Germinal center (tissue), 1 donor: ENCODE measurements at places on chromosomes 13 and 19.

- DNase-seq: no peak
These were observed 350.1 kb downstream of the PCDH9 start for GRCh38 chr13:66879988-66880387.

DNA sequence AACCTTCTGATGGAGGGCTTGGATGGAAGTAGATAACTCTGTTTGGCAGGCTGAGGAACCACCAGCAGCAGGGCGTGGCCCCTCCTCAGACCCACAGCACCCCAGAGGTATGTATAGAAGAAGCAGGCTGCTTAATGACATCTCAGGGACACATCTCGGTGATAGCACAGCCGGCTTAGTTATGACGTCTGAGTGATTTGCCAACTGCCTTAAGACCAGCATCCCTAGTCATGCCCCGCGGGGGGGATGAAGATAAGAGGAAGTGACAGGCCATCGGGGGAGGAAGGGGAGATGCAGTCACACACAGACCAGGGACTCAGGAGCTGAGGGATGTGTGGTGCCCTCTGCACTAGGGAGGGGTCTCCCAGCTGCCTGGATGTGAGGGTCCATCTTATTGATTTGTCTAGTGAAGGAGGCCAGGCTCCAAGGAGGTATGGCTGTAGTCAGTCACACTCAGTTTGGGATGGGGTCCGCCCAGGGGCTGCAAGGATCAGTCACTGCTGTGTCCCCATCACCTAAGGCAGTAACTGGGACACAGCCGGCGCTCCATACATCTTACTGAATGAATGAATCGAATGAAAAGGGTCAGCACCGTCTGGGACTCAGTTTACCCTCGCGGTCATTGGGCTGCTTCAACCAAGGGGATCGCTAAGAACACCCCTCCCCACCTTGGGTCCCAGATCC is 19.2 kb upstream of the ERCC1 start:
- peak; percentile 62 for DNase-seq

GRCh38 chr19:45883881-45884681 is 1.9 kb downstream of the IRF2BP1 start:
- DNase-seq: no peak

GRCh38 chr13:35219021-35219420 is 257.5 kb downstream of the MAB21L1 start:
- no peak for DNase-seq

DNA sequence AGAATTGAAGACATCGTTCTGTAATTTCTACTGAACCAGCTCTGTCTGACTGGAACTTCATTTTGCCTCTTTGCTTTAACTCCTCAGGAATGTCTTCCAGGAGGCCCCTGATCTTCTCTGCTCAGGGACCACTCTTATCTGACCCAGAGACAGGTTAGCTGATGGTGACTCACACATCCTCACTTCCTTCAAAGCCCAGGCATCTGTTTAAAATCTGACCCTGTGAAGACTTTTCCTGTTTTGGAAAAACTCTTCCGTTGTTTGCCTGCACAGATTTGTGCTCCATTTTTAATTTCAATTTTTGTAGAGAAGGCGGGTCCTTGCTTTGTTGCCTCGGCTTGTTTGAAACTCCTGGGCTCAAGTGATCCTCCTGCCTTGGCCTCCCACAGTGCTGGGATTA is 1.6 kb downstream of the ARL11 start:
- no peak for DNase-seq

- DNase-seq: no peak
These were observed 115.1 kb upstream of the CACNA1A start for GRCh38 chr19:13621413-13621812.

- DNase-seq: no peak
These were observed 437.9 kb downstream of the KLF12 start for GRCh38 chr13:73696271-73696670.

GRCh38 chr13:73201626-73202025 is 142.8 kb downstream of the KLF5 start:
- no peak for DNase-seq

- no peak for DNase-seq
These were observed 329.1 kb downstream of the NDFIP2 start for GRCh38 chr13:79810018-79810417.

DNA sequence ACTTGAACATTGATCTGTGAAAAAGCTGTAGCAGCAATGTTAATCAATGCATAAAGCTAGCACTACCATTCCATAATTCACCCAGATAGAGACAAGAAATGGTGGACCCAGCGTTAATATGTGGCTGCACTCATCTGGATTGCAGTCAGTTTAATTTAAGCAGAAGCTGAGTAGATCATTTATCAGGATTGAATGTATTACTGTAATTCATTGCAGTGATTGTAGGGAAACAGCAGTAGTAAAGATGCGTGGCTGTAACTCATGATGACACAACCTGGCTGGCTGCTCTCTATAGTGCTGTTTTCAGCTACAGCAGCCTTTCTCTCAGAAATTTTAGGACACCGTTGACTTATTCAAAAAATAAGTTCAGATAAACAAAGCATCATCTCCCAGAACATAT is 499.5 kb upstream of the SLITRK6 start:
- no peak for DNase-seq

- no peak for DNase-seq
These were observed 36.8 kb downstream of the ERICH4 start for GRCh38 chr19:41479757-41480191.

DNA sequence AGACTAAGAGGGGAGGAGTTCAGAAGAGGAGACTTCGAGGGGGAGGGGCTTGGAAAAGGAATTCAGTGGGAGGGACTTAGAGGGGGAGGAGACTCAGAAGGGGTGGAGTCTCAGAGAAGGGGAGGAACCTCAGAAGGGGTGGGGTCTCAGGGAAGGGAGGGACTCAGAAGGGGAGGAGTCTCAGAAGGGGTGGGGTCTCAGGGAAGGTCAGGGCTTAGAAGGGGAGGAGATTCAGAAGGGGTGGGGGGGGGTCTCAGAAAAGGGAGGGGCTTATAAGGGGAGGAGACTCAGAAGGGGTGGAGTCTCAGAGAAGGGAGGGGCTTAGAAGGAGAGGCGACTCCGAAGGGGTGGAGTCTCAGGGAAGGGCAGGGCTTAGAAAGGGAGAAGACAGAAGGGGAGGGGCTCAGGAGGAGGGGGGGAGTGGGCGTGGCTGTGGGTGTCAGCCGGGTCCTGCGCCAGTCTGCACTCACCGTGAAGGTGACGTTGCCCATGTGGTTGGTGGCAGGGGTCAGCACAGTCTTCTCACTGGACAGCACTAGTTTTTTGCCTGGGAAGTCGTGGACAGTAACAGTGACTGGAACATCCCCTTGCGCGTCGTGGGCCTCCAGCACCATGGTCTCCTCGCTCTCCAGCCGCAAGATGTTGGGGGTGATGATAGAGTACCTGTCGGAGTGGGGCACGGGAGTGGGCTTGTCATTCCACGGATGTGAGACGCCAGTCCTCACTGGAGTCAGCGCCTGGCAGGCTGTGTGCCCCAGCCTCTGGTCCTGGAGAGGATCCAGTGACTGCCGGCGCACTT is 1.5 kb downstream of the C3 start:
- peak; percentile 56 for DNase-seq
